ENCODE measurements at places on chromosomes 5 and 9.

GRCh38 chr9:86955042-86955441, 7.7 kb upstream of the GAS1 start:
- DNase-seq: no peak

GRCh38 chr5:8520917-8521316, 652.0 kb downstream of the MTRR start:
- no peak for DNase-seq

DNA sequence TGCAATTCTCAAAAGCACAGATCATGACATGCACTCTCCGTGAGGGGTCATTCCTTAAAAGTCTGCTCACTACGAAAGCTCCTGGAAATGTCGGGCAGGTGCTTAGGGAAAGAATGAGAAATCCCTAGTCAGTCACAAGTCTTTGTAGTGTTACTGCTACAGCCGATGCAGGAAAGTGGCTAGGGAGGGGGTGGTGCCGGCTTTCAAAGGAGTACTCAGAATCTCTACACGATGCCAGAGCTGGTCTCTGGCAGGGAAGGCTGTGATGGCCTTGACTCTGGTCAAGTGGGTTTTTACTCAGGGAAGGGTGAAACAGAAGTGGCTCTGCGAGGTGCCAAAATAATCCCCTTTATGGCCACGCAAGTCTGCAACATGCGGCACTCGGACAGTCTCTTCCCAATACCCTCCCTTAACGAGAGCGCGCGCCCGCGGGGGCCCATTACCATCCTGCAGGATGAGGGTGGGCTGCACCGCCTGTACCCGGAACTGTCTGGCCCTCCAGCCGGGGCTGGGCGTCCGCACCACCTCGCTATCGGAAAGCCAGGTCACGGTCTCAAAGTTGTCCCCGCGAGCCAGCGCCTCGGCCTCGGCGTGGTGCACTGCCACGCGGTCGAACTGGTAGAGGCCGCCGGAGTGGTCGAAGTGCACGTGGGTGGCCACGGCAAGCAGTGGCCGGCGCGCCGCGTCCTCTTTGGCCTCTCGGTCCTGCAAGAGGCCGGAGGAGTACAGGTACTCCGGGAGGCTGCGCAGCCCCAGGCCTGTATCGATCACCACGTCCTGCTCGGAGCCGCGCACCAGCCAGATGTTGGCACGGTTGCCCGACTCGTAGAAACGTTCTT, 956 bp downstream of the MBLAC2 start:
- DNase-seq: peak; percentile 34

DNA sequence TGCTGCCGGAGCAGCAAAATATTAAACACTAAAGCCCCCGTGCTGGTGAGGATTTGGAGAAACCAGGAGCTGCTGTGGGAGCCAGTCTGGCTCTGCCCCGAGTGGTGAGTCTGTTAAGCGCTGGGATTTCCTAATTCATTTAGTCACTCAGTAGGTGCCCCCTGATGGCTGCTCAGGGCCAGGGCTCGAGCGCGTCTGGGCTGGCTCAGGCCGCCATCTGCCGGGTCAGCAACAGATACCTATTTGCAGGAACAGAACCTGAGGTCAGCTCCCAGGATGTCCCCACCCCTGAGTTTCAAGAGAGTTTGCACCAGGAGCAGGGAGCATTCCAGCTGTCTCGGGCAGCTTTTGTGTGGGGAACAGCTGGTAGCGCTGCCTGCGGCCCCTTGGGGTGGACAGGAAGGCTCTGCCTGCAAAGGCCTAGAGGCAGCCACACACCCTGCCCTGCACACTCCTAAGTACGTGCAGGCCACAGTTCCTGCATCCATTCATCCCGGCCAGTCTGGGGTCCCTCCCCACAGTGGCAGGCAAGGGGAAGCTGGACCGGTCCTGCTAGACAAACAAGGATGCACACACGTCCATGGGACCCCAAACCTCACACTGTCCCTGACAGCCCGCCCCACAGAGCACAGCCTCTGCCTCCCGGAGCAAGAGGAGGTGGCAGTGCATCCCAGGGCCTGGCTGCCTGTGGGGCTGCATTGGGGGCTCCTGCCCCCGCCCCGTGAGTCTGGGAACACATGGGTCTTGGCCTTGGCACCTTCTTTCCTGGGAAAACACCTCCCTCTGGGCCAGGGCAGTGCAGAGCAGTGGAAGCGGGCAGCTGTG, 83.7 kb downstream of the ADAMTS2 start:
- DNase-seq: no peak

- peak; percentile 84 for DNase-seq
Measured at GRCh38 chr5:32767948-32768467, 56.9 kb downstream of the NPR3 start.
